NCI-H1092 (cell line): ENCODE measurements at places on chromosomes 1 and 21.

DNA sequence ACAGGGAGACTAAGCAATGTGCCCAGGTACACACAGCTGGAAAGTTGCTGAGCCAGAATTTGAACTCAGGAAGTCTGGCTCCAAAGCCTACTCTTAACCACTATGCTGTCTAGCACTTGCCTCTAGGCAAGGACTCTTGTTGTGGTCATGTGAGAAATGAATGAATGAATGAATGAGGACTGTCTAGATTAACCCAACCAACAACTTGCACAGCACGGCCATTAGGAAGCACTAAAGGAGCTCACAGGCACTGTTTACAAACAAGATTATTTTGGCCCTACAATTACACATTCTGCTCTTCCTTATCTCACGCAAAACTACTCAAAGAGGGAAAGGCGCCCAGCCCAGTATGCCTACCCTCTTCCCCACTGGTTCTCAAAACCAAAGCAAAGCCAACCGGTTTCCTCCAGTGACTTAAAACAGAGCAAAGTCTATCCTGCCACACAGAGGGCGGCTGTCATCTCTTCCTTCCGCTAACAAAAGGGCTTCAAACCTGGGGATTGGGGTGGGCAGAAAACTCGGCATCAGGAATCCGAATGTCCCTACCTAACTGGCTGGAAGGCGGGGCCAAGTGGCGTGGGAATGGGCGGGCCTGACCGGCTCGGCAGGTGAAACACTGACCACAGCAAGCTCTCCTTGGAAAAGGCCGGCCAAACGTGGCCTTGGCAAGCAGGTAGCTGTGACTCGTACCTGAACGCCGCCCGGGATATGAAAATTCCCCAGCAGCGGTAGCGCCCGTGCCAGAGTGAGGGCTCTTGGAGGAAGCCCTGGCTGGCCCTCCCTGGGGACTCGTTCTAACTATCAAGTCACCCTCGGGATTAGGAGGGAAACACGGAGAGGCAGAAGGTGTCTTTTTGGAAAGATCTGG is 948 bp downstream of the STK40 start:
- DNase-seq = peak; percentile 55

DNA sequence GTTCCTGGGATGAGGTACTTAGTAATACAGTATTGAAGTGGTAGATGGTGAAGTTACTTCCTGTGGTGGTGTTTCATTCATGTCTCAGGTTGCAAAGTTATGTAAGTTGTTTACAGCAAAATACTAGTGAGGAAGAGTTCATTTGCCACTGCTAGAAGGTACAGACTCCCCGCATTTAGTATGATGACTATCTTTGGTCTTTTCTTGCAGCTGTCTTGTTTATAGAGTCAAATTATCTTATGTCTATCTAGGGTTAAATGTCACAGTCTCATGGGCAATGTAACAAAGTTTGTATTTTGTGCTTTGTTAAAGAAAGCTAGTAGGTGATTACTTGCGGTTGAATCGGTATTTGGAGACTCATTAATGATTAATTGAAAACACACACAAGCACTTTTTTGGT is 50.2 kb downstream of the LRRC8D start:
- no peak for DNase-seq

DNA sequence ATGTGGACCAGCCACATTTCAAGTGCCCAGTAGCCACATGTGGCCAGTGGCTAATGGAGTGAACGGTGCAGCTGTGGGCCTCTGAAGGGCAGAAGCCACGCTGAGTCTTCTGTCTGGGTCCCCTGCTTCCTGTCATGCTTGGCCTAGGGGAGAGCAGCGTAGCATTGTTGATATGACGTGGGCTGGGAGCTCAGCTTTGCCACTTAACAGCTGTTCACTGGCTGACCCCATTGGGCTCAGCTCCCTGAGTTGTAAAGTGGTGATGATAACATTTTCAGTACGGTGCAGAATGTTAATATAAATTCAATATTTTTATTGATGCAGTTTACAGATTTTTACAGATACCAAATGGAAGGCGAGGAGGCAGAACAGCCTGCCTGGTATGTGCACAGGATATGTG is 4.5 kb downstream of the PODN start:
- no peak for DNase-seq

GRCh38 chr1:21645550-21645949 is 23.6 kb downstream of the RAP1GAP start:
- DNase-seq = peak; percentile 48

DNA sequence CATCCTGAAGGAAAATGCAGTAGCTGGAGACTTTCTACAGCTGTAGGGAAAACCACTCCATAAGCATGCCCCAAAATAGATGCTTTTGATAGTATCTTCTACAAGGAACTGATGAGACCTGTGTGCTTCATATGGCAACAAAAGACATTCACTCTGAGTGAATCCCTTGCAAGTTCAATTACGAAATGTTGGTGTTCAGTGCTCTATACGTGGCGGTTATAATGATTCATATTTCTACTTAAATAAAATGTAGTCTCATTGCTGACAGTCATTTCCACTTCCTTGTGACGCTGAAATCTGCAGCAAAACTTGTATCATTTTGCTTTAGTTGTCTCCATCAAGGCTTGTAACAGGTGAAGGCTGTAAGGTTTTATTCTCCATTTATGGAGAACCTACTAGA is 20.6 kb downstream of the TOR1AIP2 start:
- DNase-seq = no peak

GRCh38 chr21:27595716-27596115 is 628.8 kb upstream of the ADAMTS5 start:
- DNase-seq = no peak

DNA sequence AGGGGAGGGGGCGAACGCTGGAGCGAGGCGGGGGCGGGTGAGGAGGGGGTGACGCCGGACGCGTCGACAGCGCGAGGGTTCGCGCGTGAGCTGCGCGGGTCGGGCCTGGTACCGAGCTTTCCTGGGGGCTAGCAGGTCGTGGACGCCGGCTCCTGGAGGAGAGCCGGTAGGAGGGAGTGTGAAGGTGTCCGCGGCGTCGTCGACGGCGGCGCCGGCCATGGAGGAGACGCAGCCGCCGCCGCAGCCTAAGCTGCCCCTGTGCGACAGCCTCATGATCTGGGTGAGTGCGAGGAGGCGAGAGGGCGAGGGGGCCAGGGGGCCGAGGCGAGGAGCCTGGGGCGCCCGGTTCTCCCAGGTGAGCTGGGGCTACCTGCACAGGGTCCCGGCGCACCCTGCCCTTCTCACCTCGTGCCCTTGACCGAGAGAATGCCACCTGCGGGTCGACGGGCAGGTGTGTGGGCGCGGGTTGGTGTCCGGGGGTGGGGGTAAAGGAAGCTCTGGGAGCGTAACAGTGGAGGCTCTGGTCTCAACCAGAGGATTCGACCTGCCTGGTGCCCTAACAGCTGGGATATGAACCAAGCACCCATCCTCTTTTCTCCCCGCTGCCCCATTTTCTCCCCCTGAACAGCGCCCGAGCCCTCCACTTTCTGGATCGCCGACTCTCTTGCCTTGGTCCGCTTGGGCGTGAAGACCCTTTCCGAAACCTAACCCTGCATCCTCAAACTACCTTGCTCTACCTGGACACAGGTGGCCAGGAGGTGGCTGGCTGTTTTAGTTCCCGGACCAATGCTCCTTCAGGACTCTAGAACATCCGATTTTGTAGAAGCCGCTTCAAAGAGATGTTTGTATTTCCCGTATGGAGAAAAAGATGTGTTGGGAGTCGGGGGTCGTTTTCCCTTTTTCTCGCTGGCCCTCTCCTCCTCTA is at the start of gene HOOK1:
HOOK1 (plus strand) TSS at position 49 of the 925 bp plus-strand sequence; CDS start at position 218, 169 bp downstream.
- no peak for DNase-seq

- DNase-seq = no peak
These were observed 1.2 kb upstream of the H6PD start for GRCh38 chr1:9233241-9233941.

- no peak for DNase-seq
These were observed 63.6 kb upstream of the ERG start for GRCh38 chr21:38561613-38562581.

DNA sequence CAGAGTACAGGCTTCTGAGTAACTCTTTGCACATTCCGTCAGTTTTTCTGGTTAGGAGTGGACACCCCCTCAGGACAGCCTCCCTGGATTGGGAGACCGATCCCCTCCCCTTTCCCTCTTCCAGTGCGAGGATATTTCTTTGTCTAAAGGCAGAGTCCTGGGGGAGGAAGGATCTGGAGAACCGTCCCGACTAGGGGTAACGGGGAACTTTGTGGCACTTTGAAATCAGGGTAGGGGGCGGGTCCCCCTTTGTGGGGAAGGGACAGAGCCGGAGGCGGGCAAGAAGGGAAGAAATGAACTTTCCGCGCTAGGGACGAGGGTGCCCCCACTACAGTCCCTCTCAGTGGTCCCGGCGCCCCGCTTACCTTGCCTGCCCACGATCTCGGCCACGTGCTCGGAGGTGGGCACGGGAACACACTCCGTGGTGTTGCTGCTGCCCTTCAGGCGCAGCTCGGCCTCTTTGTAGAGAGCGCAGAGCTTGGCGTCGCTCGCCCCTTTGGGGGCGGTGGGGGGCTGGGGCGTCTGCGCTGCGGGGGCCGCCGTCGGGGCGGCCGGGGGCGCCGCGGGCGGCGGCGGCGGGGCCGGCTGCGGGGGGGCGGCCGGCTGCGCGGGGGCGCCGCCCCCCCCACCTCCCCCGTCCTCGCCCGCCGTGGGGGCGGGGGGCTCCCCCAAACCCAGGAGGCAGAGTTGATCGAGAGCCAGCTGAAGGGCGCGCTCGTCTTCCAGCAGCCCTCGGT is 917 bp downstream of the MEX3A start:
- peak; percentile 38 for DNase-seq

DNA sequence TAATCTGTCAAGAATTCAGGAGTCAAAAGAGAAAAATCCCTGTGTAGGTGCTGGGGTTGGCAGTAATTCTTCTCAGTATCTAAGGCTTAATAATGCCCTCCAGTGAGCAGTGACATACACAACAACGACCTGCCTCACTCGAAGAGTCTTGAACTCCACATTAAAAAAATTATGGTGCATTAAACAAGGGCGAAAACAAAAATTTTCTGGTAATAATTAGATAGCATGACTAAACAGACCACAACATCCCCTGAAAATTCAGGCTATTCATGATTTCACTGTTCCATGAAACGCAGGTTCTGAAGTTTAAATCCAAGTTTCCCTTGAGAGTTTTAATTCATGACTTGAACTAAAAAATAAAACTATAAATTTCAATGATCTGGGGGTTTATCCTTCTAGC is 5.1 kb downstream of the SRSF4 start:
- DNase-seq = no peak

- peak; percentile 78 for DNase-seq
These were observed 42.5 kb upstream of the TMEM125 start for GRCh38 chr1:43227143-43227764.

GRCh38 chr1:199404191-199404590 is 623.3 kb upstream of the NR5A2 start:
- DNase-seq = no peak

DNA sequence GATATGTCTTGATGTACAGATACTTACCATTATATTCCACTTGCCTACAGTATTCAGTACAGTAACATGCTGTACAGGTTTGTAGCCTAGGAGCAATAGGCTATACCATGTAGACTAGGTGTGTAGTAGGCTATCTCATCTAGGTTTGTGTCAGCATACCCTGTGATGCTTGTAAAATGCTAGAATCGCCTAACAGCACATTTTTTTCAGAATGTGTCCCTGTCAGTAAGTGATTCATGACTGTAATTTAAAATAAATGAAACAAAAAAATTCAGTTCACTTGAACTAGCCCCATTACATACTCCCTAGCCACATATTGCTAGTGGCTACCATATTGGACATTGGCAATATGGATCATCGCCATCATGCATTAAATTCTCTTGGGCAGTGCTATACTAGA is 51.3 kb downstream of the CLIC4 start:
- no peak for DNase-seq

DNA sequence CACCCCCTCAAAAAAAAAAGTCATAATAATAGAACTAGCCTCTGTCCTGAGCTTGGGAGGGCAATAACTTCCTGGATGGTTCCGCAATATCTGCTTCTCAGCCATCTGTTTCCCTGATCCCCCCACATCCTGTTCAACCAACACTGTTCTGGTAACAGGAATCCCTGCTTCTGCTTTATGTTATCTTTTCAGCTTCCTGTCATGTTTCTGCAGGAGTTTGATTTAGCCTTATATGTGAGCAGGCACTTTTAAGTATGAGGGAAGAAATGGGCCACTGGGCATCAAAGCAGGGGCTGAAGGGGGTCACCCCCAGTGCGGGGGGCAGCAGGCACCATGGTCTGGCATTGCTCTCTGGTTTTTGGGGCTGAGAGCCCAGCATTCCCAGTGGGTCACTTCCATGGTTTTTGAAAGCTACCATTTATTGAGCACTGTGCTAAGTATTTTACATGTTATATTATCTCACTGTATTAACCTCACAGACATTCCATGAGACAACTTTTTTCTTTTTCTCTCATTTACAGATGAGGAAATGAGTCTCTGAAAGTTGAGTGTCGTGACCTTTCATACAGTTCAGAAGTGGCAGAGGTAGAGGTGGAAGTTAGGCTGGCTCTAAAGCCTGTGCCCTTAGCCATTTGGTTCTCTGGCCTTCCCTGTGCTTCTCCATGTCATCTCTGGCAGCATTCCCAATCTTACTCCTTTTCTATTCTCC is 61.9 kb downstream of the DNTTIP2 start:
- DNase-seq = no peak

- DNase-seq = no peak
These were observed 34.7 kb downstream of the TUFT1 start for GRCh38 chr1:151574575-151575529.

- DNase-seq = no peak
These were observed 4.1 kb upstream of the PTPN7 start for GRCh38 chr1:202164271-202165037.

- peak; percentile 3 for DNase-seq
These were observed 131.5 kb upstream of the CTTNBP2NL start for GRCh38 chr1:112264553-112264952.

DNA sequence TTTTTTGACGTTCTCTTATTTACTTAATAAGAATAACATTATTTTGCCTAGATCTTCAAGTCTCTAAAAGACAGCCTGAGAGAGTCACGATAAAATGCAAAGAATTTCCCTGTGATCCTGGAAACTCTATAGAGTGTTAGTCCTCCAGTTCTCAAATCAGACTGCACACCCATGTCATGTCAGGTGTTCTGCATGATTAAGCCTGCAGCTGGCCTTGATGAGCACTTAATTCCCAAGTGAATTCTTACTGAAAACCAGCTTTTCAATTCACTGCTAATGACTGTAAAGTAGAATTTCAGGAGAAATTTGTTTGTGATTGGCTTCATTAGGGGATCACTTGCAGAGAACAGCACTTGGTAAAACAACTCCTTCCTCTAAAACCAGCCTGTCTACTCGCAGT is 41.9 kb downstream of the CHML start:
- DNase-seq = no peak
